ENCODE measurements at places on chromosomes 12 and 14.

- no peak for DNase-seq
Observed at GRCh38 chr12:126512916-126513913, 1448.0 kb downstream of the AACS start.

- no peak for DNase-seq
Observed at GRCh38 chr12:94753036-94753679, 102.8 kb upstream of the TMCC3 start.

- DNase-seq: peak; percentile 57
Observed at GRCh38 chr14:61537563-61538463, 157.5 kb upstream of the HIF1A start.

- no peak for DNase-seq
Observed at GRCh38 chr14:54114941-54115340, 158.3 kb upstream of the BMP4 start.

- DNase-seq: no peak
Observed at GRCh38 chr14:53955671-53956426, 776 bp downstream of the BMP4 start.

DNA sequence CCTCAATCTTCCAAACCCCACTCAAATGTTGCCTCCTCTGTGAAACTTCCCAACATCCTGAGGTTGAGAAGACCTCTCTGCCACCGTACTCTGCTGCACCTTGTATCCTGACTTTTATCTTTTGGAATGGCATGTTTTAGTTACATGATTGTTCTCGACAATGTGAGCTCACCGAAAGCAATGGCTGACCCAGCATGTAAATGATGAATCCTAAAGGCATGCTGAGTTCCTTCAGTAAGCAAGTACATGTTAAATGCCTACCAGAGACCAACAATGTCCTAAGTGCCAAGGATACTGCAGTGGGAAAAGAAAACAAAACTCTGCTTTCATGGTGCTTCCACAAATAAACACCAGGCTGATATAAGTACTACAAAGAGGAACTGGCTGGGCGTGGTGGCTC lies 13.7 kb downstream of the PPP1R13B start:
- DNase-seq: no peak

DNA sequence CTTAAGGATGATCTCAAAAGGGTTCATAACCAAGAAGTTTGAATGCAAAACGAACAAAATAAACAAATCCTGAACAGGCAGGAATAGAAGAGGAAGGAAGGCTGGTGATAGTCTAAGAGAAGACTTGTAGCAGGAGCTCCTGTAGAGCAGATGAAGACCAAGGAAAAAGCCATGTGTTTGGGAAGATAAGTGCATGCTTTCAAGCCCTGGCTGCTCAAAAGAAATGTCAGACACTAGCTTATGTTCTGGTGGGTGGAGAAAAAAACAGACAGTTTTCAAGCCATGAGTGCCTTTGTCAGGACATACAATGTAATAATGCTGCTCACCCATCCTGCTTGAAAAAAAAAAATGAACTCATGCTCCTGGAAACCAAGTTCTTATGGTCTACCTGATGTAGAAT lies 27.4 kb downstream of the TAOK3 start:
- DNase-seq: no peak

DNA sequence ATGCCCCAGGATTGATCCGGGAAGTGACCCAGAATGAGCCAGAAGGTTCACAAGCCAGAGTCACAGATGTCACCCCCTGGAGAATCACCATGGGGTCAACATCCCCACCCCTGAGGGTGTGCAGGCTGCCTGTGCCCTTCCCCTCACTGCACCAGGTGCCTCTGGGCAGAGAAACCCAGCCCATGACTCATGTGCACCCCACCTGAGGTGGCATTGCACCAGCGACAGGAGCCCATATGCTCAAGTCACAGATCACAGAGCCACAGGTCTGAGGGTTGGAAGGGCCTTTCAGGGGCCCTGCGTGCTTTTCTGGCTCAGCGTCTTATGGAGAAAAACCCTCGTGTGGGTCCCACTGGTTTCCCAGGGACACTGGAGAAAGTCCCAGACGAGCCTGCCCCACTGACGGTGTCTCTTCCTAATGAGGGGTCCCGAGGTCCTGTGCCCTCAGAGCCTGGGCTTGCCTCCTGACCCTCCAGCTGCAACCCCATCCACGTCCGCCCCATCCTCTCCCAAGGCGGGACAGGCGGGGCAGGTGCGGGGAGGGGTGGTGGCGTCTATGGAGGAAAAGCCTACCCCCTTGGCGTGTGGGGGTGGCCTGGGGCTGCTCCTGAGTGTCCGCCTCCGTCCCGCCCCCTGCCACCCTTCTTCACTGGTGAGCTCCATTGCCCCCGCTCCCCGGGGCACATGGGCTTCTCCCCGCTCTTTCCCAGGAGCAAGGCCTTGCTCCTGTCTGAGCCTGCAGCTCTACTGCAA lies 47.6 kb downstream of the SLC8B1 start:
- no peak for DNase-seq

GRCh38 chr14:98514016-98514415 lies 758.0 kb downstream of the BCL11B start:
- DNase-seq: no peak

DNA sequence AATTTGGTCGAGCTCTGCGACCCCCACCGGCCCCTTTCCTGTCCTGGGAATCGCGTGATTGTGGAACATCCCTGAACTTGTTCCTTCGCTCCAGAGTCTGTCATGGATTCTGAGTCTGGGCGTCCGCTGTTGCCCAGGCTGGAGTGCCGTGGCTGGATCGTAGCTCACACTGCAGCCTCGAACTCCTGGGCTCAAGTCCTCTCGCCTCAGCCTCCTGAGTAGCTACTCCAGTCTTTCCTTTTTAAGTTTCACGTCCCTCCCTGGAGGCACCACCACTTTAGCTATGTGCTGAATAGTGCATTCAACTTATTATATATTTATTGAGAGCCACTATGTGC lies 698 bp downstream of the ACOT6 start:
- no peak for DNase-seq

DNA sequence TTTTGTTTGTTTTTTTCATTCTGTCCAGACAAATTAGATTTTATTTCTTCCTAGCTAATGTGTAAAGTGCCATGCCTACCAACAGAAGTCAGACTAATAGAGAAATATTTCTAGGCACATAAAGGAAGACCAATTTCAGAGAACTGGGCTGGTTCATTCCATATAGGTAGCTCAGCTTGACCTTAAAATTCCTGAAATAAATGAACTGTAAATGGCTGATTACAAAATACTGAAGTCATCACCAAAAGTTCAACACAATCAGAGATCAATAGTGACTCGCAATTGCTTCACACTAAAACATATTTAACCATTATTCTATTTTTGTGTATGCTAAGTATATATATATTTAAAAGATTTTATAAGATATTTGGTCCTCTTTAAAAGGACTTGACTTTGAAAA lies 34.2 kb downstream of the PTPRB start:
- no peak for DNase-seq

DNA sequence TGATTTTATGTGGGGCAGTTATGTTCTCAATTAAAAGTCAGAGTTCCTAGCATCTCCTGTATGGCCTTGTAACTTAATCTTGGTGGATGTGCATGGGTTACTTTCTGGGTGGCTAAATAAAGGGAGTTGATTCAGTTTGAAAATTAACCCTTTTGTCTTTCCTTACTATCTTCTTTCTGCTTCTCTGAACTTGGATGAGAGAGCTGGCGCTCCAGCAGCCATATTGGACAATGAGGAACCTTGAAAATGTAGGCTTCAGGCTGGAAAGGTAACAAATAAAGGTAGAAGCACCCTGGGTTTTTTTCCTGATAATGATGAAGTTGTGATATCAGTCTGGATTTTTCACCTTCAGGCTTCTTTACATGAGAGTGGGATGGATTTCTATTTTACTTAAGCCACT lies 714.1 kb upstream of the TMEM132C start:
- DNase-seq: no peak

DNA sequence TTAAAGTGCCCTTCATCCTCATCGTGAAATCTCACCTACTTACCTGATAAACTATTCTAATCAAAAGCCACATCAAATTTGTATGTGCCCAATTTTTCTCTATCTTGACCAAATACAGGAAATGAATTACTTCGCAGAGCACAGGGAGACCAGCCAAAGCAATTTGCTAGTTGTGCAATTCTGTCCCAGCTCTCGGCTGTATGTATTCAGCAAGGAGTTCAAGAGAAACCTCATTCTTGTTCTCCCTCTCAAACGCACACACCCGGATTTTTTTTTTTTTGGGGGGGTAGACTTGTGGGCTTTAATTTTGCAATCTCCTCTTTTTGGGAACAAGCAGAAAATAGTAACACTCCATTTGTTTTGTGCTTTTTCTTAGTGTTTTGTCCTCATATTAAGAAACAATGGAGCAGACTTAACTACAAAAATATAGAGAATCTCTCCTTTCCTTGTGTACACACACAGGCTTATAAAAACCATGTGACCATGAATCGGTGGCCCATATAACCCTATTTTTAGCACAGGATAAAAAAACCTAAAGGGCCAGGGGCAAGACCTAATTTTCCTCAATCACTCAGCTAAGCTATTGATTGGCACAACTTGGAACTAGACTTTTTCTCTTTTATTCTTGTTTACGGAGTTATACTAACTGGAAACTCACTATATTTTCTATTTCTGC lies 64.2 kb downstream of the MBIP start:
- no peak for DNase-seq

DNA sequence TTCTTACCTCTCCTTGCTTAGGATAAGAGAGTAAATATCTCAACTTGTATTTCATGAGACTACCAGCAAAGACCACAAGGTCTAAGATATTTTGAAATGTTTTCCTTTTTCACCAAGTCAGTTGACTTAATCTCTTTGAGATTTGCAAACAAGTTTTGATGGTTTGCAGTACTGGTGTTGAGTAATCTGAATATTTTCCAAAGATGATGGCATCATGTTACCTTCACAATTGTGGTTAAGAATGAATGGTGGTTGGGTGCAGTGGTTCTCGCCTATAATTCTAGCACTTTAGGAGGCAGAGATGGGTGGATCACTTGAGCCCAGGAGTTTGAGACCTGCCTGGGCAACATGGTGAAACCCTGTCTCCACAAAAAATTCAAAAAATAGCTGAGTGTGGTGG lies 225.7 kb downstream of the TMTC2 start:
- DNase-seq: no peak

GRCh38 chr14:69263771-69264170 lies 3.8 kb downstream of the GALNT16 start:
- no peak for DNase-seq

DNA sequence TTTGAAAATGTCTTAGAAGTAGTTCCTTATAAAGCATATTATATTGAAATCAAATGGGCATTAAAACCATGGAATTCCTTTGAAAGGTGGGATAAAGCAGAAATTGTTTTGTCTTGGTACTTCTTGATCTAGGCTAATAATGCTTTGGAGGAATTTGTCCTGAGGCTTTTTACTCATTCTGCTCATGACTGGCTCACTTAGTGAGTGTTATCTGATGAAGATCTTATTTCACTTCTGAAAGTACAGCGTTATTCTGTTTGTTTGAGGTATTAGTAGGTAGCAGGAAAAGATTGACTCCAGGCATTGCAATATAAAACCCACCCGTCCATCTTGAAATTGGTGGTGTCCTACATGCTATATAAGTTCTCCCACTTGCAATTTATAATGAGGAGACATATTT lies 5.5 kb downstream of the C12orf71 start:
- DNase-seq: no peak

DNA sequence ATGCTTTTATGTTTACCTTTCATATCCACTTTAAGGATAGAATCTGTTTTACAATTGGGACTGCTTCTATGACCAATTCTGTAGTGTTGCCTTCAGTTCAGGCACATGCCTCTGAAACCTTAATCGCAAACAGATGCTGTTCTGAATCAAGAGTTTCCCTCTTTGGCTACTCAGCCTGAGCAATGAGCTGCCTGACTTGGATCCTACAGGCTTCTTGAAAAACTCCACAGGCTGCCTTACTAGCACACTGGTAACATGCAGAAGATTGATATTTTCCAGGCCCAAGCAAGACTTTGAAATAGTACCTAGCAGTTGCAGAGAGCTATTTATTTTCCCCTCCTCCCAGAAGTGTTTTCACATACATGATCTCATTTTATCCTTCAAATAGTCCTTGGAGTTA lies 34.8 kb upstream of the PMCH start:
- DNase-seq: no peak

- DNase-seq: no peak
Observed at GRCh38 chr14:72941286-72941985, 15.2 kb downstream of the DCAF4 start.

GRCh38 chr14:80653956-80654355 lies 287.6 kb downstream of the CEP128 start:
- no peak for DNase-seq

GRCh38 chr12:30437616-30438015 lies 258.1 kb downstream of the IPO8 start:
- DNase-seq: no peak

DNA sequence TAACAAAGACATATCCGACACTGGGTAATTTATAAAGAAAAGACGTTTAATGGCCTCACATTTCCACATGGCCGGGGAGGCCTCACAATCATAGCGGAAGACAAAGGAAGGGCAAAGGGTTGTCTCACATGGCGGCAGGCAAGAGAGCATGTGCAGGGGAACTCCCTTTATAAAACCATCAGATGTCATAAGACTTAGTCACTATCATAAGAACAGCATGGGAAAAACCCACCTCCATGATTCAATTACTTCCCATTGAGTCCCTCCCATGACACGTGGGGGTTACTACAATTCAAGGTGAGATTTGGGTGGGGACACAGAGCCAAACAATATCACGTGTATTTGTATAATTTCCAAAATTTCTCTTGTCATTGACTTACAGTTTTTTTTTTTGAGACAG lies 5.5 kb upstream of the LMNTD1 start:
- DNase-seq: no peak

GRCh38 chr14:101962503-101962874 lies 1.9 kb upstream of the DYNC1H1 start:
- DNase-seq: peak; percentile 95

DNA sequence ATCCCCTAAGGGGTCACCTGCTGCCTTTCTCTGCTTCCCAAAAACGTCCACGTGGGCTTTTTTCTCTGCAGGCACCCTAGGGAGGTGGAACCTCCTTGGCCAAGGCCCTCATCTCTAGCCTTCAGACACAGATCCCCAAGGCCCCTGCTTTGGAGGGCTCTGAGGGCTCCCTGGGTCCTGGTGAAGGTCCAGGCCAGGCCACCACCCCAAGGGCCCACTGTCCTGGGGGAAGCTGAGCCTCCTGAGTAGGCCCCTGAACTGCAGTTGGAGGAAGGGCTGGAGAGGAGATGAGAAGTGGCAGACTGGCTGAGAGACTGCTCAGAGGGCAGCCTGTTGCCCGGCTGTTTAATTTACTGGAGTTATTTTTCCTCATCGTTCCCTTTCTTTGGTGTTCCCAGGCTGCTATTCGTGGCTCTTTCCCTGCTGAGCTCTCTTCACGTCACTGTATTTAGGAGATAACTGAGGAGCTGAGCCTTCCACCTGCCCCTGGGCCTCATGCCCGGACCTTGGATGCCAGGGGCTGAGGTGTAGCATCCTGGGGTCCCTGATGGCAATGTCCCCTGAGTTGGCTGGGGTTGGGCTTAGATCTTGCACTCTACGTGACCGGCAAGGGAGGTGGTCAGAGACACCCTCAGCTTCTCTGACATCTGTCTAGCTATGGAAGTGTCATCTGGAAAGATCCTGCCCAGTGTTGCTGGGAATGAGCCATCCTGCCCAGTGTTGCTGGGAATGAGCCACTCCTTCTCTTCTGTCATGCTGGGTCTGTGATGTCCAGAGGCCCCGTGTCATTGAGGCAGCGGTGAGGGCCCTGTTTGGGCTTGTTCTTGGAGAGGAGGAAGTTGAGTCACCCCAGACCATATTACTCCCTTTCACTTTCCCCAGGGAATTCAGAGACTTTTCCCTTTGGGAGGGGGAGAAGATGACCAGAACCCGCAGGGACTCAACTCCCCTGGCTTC lies 139.8 kb downstream of the TSPAN9 start:
- no peak for DNase-seq

GRCh38 chr12:122861587-122861970 lies 26.3 kb downstream of the HIP1R start:
- DNase-seq: no peak

Data from RPMI8226 (cell line).